ENCODE measurements at places on chromosomes 3 and 15. TPM values are rescaled to one million over a fixed set of nuclear protein-coding genes. Genes with fewer than 3 reads are reported as not detected.

The GPR156 gene
- total RNA-seq: 0.38 TPM

The MORF4L1 gene
- 559 TPM for total RNA-seq

The CFAP100 gene
- not detected for total RNA-seq

The HYAL1 gene
- total RNA-seq: 0.96 TPM

The ANKUB1 gene
- total RNA-seq: not detected

The B3GALNT1 gene
- total RNA-seq: 28.8 TPM

The ANKRD34C gene
- total RNA-seq: not detected

The SEC61A1 gene
- total RNA-seq: 339 TPM

The MST1R gene
- total RNA-seq: 0.96 TPM

The RHOV gene
- total RNA-seq: not detected

The CAMKV gene
- total RNA-seq: under 0.01 TPM

The EPHB3 gene
- 3.1 TPM for total RNA-seq

The CPNE4 gene
- not detected for total RNA-seq

The TM4SF1 gene
- 657 TPM for total RNA-seq

The THOC7 gene
- 40.9 TPM for total RNA-seq

The ALDH1L1 gene
- 4.8 TPM for total RNA-seq

The CLSTN2 gene
- total RNA-seq: 1.3 TPM

The TF gene
- total RNA-seq: not detected

The NDN gene
- 43.7 TPM for total RNA-seq

The EFCC1 gene
- total RNA-seq: under 0.01 TPM

The MESP2 gene
- total RNA-seq: 0.77 TPM

The OPA1 gene
- 47.9 TPM for total RNA-seq

The TICRR gene
- total RNA-seq: 3.7 TPM

The ACKR4 gene
- 6.8 TPM for total RNA-seq

The WDR93 gene
- under 0.01 TPM for total RNA-seq

The USP13 gene
- total RNA-seq: 17.4 TPM

The ZNF860 gene
- 0.85 TPM for total RNA-seq

The KLHL25 gene
- total RNA-seq: 5.6 TPM

The GNAT1 gene
- total RNA-seq: not detected

The ILDR1 gene
- total RNA-seq: not detected

The RHCG gene
- total RNA-seq: under 0.01 TPM

The CNTN4 gene
- total RNA-seq: not detected

The IMPG2 gene
- under 0.01 TPM for total RNA-seq

The ACAN gene
- total RNA-seq: 7.0 TPM

The LRRIQ4 gene
- 0.19 TPM for total RNA-seq

The CNTN3 gene
- 0.96 TPM for total RNA-seq

The DPPA4 gene
- total RNA-seq: under 0.01 TPM

The KIF15 gene
- 19.0 TPM for total RNA-seq
